ENCODE measurements at places on chromosomes 2 and 18.

- DNase-seq = peak; percentile 68
Observed at GRCh38 chr2:240997856-240998705, at the start of gene SNED1. Gene SNED1 (plus strand): TSS chr2:240998618. CDS start chr2:240998838, 220 bp downstream.

DNA sequence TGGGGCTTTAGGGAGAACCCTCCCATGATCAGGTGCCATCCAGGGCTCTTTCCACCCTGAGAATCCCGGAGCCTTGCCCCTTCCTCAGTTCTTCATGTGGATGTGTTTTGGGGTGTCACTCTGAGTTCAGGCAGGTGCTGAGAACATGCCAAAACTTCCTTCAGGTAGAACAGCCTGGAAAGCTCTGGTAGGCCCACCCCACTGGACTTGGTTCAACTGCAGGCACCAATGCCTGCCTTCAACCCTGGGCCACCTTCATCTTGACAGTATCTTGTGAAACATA, 85.8 kb downstream of the EPAS1 start:
- DNase-seq = no peak

DNA sequence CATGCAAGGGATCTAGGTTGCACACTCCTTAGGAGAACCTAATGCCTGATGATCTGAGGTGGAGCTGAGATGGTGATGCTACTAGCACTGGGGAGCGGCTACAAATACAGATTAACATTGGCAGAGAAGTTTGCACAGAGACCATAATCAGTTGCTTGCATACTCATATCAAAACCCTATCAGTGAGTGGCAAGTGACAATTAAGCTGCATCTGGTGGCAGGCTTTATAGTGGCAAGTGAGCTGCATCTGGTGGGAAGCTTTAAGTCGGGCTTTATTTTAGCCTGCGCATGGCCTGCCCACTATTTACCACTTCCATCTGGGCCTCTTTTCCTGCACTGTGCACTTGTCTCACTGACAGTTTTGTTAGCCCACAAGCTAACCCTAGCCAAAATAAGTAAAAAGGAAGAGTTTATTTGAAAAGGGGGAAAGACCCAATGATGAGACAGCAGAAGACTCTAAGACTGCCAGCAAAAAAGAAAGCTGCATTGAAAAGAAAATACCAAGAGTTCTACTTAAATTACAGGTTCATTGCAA, 140.9 kb upstream of the B3GNT2 start:
- no peak for DNase-seq

DNA sequence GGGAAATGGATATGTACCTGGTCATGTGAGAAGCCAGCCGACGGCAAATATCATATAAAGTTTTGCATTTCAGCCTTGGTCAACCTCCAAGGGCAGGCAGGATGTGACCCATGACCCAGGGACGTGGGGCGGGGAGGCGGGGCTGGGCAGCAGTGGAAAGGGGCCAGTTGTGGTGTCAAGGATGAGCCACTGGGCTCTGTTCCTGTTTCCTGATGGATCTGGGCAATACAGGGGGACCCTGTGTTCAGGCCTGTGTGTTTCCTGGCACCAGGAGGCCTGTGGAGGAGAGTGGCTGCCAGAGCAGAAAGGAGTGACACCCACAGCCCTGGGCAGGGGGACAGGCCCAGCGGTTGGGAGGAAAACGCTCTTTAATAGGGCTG, 106.9 kb downstream of the GATA6 start:
- no peak for DNase-seq

- no peak for DNase-seq
Observed at GRCh38 chr2:9697909-9698308, 67.1 kb upstream of the YWHAQ start.

GRCh38 chr2:2527148-2527547, 196.1 kb upstream of the MYT1L start:
- no peak for DNase-seq

DNA sequence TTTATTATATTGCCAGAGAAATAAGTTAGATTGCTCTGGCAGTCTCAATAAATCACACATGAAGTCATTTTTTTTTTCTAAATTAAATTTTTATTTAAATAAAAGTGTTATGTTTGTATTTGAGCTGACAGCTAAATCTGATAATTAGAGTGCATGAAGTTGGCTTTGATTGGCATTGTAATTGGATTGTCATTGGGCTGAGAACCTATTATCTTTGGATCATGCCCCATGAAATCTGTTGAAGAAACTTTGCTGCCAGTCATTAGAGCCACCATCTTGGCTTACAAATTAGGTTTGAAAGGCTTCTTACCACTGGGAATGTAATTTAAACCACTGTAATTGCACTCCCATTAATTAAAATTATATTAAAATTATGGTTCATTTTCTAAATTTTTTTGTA, 507.9 kb upstream of the FANCL start:
- no peak for DNase-seq

- no peak for DNase-seq
Observed at GRCh38 chr2:226073496-226074160, 674.1 kb downstream of the NYAP2 start.

- no peak for DNase-seq
Observed at GRCh38 chr2:220424561-220424960, 797.1 kb downstream of the SLC4A3 start.

- DNase-seq = no peak
Observed at GRCh38 chr2:6921321-6921922, 4.2 kb downstream of the RNF144A start.

- DNase-seq = peak; percentile 50
Observed at GRCh38 chr2:86623043-86623493, 597 bp downstream of the RNF103 start.

- DNase-seq = no peak
Observed at GRCh38 chr2:238589591-238590460, 163.1 kb downstream of the ASB1 start.

DNA sequence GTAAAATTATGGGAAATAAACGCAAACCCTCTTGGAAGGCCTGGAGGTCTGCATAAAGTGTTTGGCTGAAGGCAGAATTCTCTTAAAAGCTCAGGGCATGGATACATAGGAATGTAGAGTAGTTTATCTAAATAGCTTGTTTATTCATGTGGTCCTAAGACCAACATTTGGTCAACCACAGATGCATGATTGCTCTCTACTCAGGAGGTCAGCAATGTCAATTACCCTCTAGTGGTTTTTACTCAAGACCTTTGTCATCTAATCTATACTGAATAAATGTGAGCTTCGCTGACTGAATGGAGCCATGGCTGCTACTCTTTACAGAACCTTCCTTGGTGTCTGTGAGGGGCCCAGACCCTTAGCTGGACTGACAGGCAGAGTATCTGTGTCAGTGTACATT, 139.8 kb downstream of the ATL2 start:
- DNase-seq = no peak

GRCh38 chr18:22346953-22347605, 70.6 kb downstream of the CTAGE1 start:
- DNase-seq = no peak

DNA sequence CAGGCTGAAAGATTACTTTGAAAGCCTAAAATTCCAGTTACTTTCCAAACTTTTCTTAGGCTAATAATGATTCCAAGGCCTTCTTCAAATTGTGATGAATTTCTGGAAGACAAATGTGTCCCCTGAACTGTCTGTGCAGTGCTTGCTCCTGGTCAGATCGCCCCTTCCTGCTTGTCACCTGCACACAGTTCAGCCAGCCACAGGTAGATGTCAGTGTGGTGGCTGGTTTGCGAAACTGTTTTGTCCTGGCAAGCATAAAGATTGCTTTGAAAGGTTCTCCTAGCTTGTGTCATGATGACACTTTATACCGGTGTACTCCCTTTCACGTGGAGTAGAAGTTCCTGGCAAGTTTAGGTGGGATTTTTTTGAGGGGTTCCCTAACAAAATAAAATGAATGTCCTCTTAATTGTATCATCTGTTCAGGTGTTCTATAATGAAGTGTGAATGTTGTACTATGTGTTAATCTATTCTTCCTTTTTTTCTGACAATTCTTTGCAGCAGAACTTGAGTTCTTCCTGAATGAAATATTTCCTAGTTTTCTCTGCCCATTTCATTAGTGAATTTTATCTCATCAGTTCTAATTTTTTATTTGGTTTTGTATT, 298.8 kb downstream of the ZNF407 start:
- peak; percentile 62 for DNase-seq

- DNase-seq = no peak
Observed at GRCh38 chr2:26314243-26314642, 31.7 kb upstream of the SELENOI start.

DNA sequence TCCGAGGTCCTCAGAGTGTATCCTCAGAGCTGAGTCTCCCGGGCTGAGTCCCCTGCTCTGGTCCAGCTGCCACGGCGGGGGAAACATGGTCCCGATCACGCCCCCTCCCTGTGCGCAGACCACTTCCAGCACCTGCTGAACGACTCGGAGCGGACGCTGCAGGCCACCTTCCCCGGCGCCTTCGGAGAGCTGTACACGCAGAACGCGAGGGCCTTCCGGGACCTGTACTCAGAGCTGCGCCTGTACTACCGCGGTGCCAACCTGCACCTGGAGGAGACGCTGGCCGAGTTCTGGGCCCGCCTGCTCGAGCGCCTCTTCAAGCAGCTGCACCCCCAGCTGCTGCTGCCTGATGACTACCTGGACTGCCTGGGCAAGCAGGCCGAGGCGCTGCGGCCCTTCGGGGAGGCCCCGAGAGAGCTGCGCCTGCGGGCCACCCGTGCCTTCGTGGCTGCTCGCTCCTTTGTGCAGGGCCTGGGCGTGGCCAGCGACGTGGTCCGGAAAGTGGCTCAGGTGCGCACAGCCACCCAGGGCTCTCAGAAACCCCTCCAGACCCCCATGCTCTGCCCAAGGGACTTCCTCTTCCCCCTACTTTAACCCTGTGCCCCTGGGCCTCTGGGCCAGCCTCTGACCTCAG, 26.7 kb downstream of the GPC1 start:
- DNase-seq = no peak

GRCh38 chr2:73101626-73102256, 11.0 kb downstream of the RAB11FIP5 start:
- no peak for DNase-seq

- DNase-seq = no peak
Observed at GRCh38 chr2:1563084-1563857, 150.0 kb downstream of the TPO start.

DNA sequence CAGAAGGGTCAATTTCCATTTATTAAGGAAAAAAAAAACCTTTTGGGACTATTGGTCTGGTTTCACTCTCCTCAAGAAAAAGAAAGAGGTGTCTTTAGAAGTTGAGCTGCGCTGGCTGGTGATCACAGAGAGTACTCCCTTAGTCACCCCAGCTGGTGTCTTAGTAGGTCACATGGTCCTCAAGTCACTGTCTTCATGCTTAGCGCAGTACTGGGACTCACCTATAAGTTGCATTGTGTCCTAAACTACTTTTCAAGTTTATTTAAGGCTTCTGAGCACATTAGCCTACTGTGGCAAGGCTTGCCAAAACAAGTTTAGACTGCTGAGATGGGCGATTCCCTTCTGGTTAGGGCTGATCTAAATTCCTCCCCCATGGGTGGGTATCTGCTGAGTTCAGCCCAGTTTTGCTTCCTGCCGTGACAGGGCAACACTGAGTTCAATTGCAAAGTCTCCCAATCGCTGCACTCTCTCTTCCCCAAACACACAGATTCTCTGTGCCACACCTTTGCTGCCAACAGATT, 824.9 kb upstream of the CRIM1 start:
- no peak for DNase-seq

- no peak for DNase-seq
Observed at GRCh38 chr2:113149553-113150257, 22.3 kb downstream of the IL1RN start.

DNA sequence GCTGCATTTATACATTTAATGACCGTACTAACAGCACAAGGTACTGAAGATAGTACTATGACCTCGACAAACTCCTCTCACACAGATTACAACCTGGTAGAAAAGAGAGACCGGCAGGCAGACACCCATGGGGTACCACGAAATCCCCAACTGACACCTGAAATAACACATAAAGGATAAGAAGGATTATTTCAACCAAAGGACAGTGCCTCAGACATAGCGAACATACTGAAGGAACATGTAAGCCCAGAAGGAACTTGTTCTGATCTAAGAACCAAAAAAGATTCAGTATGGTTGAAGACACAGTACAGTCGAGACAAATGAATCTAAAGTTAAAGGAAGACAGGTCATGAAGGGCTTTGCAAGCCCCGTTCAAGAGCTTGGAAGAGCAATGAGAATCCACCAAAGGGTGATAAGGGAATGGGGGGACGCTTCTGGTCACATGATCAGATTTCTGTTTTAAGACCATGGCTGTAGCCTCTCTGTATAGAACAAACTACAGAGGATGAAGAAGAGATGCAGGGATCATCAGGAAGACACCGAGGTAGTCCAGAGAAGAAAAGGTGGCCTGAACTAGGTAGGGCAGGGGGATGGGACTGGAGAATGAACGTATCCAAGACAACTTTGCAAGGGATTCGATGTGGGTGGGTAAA, 902 bp downstream of the MCFD2 start:
- DNase-seq = no peak

- no peak for DNase-seq
Observed at GRCh38 chr2:14626873-14627272, 5.6 kb upstream of the LRATD1 start.

GRCh38 chr18:55585065-55585919, 2.7 kb downstream of the TCF4 start:
- DNase-seq = no peak

- no peak for DNase-seq
Observed at GRCh38 chr2:113272477-113272876, 6.2 kb downstream of the PAX8 start.

GRCh38 chr2:11955884-11956291, 209.5 kb downstream of the LPIN1 start:
- no peak for DNase-seq

GRCh38 chr2:121707344-121707919, 29.2 kb downstream of the NIFK start:
- DNase-seq = no peak

- no peak for DNase-seq
Observed at GRCh38 chr2:77008853-77009252, 513.3 kb downstream of the LRRTM4 start.

DNA sequence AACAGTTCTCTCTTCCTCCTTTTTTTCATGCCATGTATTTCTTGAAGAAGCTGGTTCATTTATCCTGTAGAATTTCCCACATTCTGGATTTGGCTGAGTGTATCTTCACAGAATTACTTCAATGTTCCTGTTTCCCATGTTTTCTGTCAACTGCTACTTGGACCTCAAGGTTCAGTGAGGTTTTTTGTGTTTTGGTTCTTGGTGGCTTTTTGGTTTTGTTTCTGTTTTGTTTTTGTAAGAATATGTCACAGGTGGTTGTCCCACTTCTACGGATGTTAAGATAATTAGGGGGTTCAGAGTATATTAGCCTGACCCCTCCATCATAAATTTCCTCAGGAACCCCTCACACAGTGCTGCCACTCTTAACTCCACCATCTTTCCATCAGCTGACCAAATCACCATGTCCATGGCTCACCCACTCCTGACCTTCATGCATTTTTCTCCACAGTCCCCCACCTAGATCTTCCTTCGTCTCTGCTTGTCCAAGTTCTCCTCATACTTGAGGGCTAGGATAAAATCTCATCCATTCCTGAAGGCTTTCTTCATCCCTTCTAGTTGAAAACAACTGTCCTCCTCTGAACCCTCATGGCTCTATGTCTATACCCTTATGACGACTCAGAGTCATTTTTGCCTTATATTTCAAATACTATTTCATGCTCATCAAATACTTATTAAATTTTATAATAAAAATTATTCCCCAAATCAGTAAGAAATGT, 40.4 kb downstream of the PLEKHM3 start:
- no peak for DNase-seq
